Cerebellar nuclear complex (tissue), 1 donor: ENCODE measurements at places on chromosomes 5 and 9.

DNA sequence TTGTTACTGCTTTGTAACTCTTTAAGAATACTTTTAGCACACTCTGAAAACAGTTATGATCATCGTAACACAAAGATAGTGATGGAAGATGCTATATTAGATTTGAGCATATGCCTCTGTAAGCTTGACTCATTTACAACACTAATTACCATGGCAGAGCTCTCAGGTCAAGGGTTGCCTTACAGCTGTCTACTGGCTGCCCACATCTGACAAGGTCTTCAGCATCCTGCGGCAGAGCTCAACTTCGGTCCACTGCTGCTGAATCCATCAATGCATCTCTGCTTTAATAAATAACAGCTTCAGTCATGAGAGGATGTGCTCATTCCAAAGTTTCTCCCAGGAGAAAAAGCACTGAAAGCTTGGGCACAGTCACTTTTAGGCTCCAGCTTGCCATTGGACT, 449.4 kb downstream of the RASEF start:
- no peak for DNase-seq

GRCh38 chr5:144478565-144478964, 307.9 kb downstream of the KCTD16 start:
- DNase-seq, result no peak

- DNase-seq, result no peak
Observed at GRCh38 chr9:120870206-120870605, 6.8 kb downstream of the PHF19 start.

DNA sequence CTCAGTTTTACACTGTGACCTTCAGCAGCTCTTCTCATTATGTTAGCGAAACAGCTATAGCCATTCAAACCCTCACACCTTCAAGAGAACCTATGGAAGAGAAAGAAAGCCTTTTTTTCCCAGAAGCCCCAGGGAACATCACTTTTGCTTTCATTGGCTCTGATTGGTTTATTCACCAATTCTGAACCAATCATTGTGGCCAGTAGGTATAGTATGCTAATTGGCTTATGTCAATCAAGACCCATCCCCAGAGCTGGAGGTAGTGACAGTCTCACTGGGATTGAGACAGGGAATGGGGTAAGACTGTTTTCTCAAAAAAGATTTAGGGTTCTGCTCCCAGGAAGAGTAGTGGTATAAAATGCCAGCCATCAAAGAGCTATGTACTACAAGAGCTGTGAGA, 74.1 kb upstream of the FSD1L start:
- no peak for DNase-seq

DNA sequence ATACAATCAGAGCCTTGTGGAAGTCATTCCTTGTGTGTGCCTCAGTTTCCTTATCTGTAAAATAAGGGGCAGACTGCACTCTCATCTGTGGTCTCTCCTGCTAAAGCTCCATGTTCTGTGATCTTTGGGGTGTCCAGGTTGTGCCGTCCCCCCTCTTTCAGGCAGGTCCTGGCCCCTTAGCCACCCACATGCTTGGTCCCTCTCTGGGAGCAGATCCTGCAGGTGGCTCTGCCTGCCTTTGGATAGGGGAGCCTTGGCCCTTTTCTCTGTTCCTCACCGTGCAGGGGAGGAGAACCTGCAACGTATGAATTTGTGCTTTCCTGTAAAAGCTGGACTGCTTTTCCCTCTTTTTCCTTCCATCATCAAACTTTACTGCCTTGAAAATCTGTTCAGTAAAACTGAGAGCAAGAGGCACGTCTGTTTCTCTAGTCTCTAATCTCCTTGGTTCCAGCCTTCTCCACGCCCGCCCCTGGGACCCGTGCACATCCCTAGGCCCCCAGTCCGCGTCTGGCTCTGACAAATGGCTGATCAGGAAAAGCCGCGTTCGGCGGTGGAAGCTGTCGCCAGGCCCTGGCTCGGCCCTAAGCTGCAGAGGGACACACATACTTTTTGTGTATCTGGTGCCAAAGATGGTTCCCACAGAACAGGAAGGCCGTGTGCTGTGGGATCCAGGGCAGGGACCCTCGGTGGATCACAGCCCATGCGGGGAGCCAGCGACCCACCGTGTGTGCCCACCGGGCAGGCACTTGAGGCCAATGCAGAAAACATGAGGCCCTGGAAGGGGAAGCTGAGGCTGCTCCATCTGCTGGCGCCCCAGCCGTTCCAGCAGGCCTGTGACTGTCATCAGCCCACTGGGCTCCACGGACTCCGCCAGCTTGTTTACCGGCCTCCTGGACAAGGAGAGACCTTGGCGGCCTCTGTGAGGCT, 43.4 kb upstream of the COL5A1 start:
- DNase-seq, result no peak
